ENCODE measurements at places on chromosomes 7 and 10.

DNA sequence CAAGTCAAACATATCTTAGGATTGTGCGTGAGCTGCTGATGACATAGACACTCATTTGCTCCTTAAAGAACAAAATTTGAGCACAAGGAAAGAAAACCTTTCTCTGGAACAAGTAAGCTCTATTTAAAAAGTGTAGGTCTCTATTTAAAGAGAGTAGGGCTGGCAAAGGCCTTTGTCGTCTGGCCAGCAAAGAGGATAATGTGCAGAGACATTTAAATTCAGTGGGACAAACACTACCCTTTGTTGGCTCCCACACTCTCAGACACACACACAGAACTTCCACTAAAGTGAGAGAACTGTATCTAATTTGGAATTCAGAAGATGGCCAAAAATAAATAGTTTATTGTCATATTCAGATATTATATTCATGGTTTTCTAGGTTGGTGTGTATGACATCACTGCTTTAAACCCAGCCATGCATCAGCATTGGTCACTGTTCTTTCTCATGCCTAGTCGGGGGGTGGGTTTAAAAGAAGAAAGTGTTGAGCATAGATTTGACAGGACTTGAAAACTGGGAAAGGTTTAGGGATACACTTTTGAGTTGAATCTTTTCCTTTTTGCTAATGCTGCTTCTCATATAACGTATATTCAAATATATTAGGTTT, 49.5 kb upstream of the HDAC9 start:
- no peak for DNase-seq

DNA sequence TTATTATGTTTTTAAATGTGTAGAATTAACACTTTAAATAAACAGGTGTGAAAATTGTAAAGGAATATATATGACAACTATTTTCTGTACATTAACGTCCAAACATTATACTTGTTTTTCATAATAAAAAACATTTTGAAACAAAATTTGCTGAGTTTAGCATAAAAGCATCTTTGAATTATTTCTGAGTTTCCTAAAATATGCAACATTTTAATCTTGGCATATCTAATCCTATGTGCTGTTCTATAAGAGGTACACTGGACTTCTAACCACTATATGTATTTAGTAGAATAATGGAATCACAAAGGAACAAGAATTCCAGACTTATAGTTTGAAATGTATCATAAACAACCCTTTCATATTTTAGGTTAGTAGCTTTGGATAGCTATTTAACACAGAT, 16.6 kb downstream of the AKAP9 start:
- DNase-seq = no peak

- DNase-seq = no peak
These were observed 97.1 kb downstream of the TCF7L2 start for GRCh38 chr10:113047151-113047550.

- no peak for DNase-seq
These were observed 256.4 kb downstream of the TRIL start for GRCh38 chr7:28701731-28702130.

GRCh38 chr10:98265403-98266378, 2.3 kb downstream of the LOXL4 start:
- DNase-seq = no peak

DNA sequence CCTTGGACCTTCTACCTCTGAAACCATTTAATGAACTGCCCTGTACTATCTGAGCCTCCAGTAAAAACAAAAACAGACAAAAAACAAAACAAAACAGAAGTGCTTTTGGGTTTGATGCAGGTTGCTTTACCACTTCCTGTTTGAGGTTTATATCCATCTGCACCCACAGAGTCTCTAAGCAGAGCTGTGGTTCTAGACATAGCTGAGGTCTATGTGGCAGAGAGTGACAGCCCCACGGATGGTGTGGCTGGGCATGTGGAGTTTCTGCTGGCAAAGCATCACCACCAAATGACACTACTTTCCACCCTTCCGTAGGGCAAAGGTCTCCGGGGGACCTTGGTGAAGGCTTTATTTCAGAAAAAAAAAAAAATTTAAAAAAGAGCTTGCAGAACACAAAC, 754.2 kb downstream of the GRID1 start:
- DNase-seq = no peak

- DNase-seq = peak; percentile 73
These were observed 8.5 kb upstream of the RSBN1L start for GRCh38 chr7:77687747-77688144.

DNA sequence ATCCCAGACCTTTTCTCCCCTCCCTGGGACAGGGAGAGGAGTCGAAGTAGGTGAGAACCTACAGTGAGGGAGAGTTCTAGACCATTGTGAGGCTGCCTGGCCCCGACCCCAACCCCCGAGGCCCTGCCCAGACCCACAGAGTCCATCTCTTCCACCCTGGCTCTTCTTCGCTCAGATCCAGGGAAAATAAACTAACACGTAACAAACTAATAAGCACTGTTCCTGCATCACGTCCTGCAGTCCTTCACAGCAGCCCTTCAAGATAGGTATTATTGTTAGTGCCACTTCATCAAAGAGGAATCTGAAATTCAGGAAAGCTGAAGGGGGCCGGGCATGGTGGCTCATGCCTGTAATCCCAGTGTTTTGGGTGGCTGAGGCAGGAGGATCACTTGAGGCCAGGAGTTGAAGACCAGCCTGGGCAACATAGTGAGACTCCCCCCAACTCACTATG, at the start of gene SPACDR:
Gene SPACDR, minus strand, starts transcription at position 51 of the 451 bp plus-strand sequence. CDS start 235 bp downstream, outside the sequence.
- no peak for DNase-seq

GRCh38 chr10:659688-660141, 29.8 kb downstream of the DIP2C start:
- no peak for DNase-seq

DNA sequence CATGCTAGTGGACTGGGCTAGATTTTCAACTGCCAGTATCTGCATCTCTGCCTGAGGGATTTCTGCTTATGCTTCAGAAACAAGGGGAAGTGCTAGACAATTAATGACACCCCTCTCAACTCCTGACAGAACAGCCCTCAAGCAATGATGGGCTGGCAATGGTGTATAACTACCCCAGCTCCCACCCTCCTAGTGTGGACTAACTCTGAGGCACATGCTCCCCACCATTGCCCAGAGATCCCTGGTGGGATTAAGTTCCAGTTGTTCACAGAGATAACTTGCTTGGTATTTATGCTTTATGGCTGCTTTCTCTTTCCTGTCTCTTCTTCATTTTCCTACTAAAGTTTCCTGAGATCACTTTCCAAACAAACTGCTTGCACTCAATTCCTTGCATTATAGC, 113.5 kb downstream of the RPS24 start:
- DNase-seq = no peak

DNA sequence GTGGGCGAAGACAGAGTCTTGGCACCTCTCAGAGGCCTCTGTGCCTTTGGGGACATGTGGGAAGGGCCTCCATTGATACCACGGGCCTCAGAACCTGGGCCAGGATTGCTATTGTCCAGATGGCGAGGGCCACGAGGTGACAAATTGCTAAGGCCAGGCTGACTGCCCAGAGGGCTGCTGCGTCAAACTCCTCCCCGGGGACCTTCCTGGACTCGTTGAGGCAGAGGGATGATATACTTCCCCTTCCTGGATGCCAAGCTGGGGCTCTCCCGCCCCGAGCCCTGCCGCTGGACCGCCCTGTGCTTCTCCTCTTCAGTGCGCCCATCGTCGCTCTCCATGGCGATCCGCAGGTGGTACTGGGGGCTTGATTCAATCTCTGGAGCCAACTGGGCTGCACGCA, 58.9 kb downstream of the LRRC72 start:
- DNase-seq = no peak

DNA sequence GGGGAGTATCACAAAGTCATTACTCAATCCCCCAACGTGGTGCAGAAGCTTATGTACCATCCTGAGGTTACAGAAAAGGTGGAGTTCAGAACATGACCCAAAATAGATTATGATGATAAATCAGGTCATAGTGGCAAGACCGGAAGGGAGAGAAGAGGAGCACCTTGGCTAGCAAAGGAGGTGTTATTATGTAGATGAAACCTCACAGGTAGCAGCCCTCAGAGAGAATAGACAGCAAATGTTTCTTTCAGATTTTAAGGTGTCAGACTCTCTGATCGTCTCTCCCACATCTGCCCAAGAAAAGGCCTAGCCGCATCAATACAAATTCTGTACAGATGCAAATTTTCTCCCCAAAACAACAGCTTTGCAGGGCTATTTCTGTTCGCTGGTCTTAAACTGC, 88.3 kb upstream of the SEMA3D start:
- DNase-seq = no peak

- peak; percentile 25 for DNase-seq
These were observed 4.1 kb upstream of the SFR1 start for GRCh38 chr10:104117839-104118323.

GRCh38 chr10:1169186-1169885, 113.2 kb downstream of the WDR37 start:
- no peak for DNase-seq

DNA sequence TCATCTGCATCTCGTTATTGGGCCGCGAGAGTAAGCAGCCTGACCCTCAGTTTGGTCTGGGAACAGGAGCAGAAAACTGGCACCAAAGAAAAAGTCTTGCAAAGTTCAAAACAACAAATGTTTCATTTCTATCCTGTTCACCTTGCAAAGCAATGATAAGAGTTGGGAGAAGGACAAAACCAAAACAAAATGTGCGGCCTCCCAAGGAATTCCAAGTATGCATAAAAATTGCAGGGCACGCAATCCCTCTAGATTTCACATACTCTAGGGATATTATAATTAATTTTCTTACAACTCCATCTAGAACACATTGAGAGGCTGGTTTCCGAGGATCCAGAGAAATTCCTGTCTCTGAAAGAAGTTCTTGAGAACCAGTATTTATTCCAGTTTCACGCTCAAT, 20.1 kb downstream of the CHUK start:
- no peak for DNase-seq

DNA sequence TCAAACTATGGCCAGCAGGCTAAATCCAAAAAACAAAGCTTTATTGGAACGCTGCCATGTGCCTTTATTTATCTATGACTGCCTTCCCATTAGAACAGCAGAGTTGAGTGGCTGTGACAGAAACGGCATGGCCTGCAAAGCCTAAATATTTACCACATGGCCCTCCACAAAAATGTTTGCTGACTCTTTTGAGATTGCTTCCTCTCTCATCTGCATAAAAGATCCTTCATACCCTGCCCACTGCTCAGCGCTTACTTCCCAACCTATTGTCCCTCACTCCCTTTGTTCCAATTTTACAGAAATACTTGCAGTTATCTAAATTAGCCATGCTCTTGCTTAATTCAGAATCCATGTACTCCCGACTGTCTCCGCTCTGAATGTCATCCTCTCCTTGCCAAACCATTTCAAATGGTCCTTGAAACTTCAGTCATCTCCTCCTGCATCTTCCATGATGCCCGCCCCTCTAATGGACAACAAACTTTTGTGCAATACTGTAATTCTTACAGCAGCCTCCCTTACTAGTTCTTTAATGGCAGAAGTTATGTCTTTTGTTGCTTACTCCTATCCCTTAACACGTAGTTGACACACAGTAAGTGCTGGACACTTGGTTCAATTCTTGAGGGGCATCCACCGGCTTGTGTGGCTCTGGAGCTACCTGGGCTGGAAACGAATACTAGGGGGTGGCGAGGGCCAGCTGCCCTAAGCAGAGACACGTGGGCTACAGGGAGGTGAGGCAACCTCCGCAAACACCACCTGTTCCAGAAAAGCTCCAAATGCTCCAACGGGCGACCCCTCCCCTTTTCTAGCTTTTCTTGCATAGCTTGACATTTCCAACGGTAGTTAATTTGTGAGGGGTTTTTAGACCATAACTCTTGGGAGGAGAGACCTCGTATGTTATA, 832 bp downstream of the XRCC2 start:
- peak; percentile 88 for DNase-seq

DNA sequence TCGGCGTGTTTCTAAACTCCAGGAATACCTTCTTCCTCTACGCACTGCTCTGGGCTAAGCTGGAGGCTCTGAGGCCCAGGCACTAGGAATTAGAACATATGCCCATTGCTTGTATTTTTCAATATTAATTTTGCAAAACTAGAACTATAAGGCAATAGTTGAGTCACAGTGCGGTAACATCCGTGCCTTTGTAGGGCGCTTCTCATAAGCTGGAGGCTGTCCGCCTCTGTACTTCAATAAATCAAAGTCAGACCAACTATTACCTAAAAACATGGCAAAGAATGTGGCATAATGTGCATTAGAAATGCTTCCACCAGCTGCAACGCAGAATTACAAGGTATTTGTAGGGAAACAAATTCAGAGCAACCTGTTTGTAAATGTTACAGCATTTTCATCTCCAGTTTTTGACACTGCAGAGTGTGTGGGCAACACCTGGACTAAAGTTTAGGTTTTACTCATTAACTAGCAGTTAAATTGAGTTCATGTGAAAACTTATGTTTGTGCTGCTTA, 440 bp upstream of the MINDY3 start:
- no peak for DNase-seq
